Uterus (tissue), 4 donors: ENCODE measurements at places on chromosomes 11 and 22.

- no peak for DNase-seq
Observed at GRCh38 chr22:21951931-21952465, 650 bp downstream of the PPM1F start.

GRCh38 chr11:110519796-110520195 lies 90.0 kb downstream of the FDX1 start:
- no peak for DNase-seq

DNA sequence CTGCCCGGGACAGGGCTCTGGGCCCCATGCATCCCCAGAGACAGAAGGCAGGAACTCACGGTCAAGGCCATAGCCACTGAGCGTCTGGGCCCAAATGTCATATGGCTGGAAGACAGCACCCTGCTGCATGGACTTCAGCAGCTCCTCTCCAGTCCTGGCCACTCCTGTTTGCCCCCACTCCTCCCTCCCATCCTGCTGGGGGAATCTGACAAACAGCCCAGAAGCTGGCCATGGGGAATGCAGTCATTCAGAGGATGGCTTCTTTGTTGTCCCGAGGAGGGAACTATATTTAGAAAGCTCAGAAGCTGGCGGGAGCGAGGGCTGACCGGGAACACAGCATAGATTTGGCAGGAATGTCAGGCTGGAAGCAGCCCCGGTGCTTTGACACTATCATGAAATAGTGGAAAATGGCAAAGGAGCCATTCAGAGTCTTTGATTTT lies 35.0 kb downstream of the DKK3 start:
- peak; percentile 74 for DNase-seq

- DNase-seq: no peak
Observed at GRCh38 chr11:131658952-131659351, 288.5 kb downstream of the NTM start.

DNA sequence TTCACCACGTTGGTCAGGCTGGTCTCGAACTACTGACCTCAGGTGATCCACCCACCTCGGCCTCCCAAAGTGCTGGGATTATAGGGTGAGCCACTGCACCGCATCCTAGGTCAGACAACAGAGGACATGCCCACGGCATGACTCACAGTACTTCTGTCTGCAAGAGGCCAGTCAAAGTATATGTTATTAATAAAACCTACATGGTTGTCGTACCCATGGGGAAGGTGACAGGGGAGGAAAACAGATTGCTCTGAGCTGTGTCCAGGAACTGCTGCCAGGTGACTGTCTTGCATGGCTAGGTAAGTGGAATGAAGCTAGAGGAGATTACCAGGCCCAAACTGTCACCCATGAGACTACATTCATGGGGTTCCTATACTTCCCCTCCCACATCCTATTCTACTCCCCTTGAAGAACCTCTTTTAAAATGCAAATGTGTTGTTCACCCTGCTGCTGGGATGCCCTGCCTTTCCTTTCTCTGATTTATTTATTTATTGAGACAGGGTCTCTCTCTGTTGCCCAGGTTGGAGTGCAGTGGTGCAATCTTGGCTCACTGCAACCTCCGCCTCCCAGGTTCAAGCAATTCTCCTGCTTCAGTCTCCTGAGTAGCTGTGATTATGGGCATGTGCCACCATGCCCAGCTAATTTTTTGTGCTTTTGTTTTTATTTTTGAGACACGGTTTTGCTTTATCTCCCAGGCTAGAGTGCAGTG lies 2.0 kb upstream of the NLRX1 start:
- DNase-seq: no peak

- DNase-seq: peak; percentile 2
Observed at GRCh38 chr22:49570032-49570848, 257.4 kb downstream of the BRD1 start.

DNA sequence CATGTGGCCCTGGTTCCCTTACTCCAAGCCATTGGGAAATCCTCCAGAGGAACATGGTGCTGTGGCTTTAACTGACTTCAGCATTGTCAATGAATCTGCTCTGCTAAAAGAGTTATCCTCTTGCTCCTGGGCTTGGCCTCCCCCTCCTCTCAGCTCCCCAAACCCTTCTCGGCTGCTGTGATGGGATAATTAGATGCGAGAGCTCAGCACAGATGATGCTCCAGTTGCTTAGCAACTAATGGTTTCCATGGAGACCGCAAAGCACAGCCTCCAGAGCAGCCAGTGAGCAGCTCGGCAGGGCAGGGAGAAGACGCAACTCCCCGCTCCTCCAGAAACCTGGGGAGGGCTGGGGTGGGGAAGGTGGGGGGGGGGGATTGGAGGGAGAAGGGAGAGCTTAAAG lies 2.8 kb upstream of the UPK2 start:
- no peak for DNase-seq

- DNase-seq: no peak
Observed at GRCh38 chr11:11663907-11664306, 42.1 kb upstream of the GALNT18 start.

GRCh38 chr11:355581-356458 lies 13.5 kb upstream of the B4GALNT4 start:
- DNase-seq: peak; percentile 98

DNA sequence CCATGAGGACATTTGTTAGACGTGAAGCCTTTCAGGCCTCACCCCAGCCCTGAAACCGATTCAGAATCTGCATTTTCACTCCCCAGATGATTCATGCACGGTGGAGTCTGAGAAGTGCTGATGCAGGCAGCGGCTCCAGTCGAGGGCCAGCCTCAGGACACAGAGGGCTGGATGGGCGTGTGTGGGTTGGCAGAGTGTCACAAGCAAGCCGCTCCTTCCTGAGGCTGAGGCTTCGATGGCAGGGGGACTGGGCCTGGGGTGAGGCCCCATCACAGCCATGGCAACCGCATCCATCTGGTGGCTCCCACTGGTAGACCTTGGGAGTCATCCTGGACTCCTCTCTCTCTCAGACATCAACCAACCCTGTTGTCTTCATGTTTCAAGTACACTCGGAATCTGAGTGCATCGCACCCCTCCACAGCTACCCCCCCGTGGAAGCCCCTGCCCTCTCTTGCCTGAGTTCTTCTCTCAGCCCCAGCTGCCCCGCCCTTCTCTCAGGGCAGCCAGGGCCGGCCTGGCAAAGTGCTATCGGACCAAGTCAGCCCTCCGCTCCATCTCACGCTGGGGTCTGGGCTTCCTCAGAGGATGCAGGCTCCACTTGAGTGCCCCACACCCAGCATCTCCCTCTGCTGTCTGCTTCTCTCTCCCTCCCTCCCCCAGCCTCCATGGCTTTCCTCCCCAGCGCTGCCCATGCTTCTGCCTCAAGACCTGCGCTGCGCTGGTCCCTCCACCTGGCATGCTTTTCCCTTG lies 10.6 kb downstream of the KCNC1 start:
- no peak for DNase-seq

DNA sequence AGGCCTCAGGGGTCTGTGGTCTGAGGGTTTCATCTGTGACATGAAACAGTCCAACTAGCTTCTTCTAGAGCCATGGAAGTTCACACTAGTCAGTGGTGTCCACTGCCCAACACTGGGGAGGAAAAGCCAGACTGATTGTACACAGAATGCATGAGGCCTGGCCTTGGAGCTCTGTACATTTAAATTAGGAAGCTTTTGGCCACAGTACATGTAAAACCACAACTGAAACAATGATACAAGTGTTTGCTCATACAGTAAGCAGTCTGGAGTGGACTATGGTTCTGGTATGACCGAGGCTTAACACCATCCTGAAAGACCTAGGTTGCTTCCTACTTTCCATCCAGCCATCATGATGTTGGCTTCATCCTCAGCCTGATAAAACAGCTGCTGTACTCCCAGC lies 73.8 kb upstream of the SESN3 start:
- no peak for DNase-seq

DNA sequence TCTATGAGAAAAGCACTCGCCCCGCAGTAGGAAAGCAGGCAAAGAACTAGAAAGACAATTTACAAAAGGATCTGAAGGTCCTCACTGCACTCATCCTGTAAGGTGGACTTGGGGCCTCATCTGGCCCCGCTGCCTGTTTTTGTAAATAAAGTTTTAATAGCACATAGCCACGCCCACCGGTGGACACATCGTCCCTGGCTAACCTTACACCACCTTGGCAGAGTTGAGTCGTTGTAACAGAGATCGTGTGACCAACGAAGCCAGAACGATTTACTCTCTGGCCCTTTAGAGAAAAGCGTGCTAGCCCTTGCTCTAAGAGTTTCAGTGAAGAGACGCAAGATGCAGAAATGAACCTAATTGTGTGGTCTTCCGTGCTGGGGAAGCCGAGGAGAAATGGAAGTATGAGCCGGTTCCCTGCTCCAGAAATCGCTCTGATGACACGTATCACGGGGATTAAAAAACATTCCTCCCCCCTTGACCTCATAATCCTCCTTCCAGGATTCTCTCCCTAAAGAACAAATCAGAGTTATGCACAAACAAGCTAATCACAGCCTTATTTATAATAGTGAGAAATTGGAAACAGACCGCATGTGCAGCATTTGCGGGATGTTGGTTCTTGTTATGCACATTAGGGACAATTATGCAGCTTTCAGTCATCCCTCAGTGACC lies 80.1 kb downstream of the CDKN1C start:
- peak; percentile 29 for DNase-seq

DNA sequence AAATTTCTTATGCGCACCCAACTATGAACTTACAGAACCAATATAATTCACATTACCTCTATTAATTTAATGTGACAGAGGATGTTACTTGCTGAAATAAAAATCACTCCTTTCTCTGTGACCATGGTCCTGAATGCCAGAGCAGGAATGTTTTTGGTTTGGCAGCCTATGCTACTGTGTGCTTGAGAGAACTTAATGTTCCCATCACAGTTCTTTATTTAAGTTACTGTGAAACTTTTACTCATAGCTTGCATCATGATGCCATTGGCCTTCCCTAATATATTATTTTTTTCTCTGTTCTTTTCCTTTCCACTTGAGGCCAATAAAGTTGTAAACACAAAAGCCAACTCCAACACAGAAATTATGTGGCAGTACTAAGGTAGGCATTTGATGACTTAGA lies 142.2 kb downstream of the FAM76B start:
- DNase-seq: peak; percentile 23

DNA sequence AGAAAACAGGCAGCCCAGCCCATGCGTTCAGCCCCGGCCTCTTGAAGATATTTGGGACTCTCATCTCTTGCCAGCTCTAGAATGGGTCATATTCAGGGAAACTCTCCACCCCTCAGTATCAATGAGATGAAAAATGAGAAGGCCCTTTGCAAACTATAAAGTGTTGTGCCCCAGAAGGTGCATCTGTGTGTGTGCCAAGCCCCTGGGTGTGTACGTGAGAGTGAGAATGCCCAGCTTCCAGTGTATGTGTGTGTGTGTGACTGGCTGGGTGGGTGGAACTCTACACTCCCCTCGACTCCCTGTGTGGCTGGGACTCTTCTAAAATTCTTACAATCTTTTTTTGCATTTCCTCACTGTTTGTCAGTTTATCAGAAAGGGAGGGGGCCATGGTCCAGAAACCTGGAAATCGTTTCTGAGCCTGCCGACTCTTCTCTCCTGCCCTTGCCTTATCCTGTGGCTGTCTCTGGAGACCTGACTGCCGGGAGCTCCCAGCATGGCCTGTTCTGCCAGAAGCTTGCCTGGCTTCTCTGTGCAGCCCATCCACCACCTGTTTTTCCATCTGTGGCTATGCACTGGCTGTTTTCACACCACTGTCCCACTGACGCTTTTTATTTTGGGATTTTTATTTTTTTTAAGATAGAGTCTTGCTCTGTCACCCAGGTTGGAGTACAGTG lies 1.2 kb downstream of the P2RY6 start:
- peak; percentile 2 for DNase-seq

DNA sequence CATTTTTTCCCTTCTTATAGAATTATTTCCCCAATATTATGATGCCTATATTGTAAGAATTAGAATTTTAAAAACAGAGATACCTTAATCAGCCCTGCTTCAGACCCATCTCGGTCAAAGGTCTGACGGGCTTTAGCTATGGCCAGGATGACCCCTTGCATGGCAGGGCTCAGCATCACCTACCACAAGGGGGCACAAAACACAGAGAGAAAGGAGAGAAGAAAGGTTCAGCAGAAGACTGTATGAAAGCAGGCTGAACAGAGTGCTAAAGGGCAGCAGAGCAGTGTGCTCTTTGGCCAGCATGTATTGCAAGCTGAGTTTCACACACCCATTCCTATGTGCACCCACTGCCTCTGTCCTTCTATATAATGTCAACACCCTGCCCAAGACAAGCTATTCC lies 26.8 kb downstream of the CLDN25 start:
- no peak for DNase-seq

- DNase-seq: no peak
Observed at GRCh38 chr22:43399338-43399979, 12.4 kb upstream of the MPPED1 start.
